ENCODE measurements at places on chromosomes 2 and 18.

DNA sequence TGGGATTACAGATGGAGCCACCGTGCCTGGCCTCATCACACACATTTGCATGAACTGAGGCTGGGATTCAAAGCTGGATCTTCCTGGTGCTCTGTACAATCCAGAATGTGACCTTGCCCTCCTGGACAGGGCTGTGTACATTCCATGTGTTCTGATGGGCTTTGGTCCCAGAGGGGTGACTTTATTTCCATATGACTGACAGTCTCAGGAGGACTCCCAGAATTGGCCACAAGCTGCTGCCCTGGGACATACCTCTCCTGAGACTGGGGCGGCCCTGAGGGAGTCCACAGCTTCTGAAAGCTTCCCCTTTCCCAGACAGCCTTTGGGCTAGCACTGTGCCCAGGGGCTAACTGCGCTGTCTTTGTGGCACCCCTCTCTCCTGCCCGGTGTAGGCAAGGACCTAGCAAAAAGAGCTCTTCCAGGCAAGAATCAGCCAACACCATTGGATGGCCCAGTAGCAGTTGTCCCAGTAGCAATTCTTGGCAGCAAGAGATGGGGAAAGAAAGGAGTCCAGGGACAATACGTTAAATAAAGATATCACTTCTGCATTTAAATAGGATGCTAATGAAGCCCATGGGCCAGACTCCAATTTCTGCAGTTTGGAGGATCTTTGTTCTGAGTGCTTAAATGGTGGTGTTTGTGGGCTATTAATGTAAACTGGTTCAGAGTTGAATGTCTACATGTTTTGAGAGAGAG lies 26.4 kb upstream of the ZNF532 start:
- DNase-seq: no peak

- no peak for DNase-seq
Observed at GRCh38 chr2:9847140-9847539, 3.9 kb downstream of the TAF1B start.

GRCh38 chr2:134035605-134036370 lies 218.1 kb upstream of the MGAT5 start:
- no peak for DNase-seq

- DNase-seq: no peak
Observed at GRCh38 chr2:47599171-47599570, 183.8 kb upstream of the MSH6 start.

DNA sequence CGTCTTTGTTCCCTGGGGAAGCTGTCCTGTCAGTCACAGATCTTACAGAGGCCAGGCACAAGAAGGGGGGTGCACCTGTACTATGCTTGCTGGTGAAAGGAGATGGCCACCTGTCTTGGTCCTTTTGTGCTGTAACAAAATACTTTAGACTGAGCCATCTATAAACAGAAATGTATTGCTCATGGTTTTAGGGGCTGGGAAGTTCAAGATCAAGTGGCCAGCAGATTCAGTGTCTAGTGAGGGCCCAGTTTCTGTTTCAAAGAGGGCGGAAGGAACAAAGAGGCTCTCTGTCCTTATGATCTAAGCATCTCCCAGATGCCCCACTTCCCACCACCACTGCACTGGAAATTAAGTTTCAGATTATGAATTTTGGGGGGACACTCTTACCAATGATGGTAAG lies 35.5 kb upstream of the RPL37A start:
- no peak for DNase-seq

GRCh38 chr18:62370366-62370765 lies 45.3 kb downstream of the TNFRSF11A start:
- no peak for DNase-seq

- DNase-seq: no peak
Observed at GRCh38 chr2:55159037-55159651, 72.9 kb downstream of the CLHC1 start.

DNA sequence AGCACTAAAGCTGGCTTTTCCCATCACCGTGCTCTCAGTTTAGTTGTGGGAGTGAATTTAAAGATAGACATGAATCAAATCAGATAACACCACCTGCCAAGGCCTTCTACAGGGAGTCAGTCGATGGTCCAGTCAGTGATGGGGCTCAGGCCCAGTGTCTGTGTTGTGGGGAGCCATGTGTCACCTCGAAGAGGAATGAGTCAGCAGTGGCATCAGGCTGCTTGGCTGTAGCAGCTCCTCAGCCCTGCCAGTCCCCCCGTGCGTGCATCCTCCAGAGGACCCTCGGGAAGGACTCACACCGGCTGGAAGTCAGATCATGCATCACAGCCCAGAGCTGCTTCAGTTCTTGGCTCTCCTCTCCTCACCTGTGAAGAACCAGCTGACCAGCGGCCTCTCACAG lies 420.4 kb upstream of the RAB6C start:
- no peak for DNase-seq

- DNase-seq: no peak
Observed at GRCh38 chr2:33024758-33025157, 78.0 kb downstream of the LTBP1 start.

- DNase-seq: no peak
Observed at GRCh38 chr2:16485251-16485650, 180.4 kb downstream of the CYRIA start.

GRCh38 chr2:24253303-24253919 lies 78.6 kb downstream of the FAM228A start:
- DNase-seq: no peak

- no peak for DNase-seq
Observed at GRCh38 chr18:50855976-50856757, 22.8 kb upstream of the ME2 start.

DNA sequence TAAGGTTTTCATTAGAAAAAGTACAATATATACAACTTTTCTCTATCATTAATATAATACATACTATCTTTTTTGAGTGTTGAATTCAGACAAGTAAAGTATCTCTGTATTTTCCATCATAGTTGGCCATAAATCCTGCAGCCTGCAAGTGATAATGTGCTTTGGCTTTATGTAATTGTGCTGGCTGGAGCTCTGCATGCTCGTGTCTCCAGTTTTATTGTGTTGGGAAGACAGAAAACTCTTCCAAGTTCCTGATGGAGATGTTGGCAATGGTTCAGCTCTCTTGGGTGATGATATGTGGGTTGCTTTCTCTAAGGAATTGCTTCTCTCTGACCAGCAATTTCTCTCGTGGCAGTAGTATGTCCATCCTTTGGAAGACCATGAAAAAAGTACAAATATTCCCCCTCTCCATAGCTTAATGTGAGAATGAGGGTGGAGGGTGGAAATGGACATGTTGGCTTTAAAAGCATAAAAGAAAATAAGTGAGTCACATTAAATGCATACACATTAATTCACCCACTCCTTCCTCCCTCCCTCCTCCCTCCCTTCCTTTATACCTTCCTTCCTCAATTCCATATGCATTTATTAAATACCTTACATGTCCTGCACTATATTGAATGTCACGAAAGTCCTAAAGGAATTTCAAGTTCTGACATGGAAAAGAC lies 344.2 kb downstream of the MTX2 start:
- DNase-seq: no peak

- no peak for DNase-seq
Observed at GRCh38 chr2:22890132-22890531, 494.8 kb upstream of the KLHL29 start.

DNA sequence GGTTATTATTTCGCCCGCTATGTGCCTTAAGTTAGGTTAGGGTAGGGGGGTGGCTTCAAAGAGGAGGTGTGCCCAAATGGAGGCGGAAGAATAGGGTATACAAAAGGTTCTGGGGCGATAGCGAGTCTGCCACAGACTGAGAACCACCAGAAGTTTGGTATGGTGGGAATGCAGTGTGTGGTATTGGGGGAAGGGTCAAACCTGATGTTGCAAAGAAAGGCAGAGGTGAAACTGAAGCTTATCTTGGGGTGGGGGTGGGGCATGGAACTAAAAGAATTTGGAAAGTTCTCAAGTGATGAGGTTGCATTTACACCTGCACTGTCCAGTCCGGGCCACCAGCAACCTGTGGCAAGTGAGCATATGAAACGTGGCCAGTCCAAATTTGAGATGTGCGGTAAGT lies 11.8 kb upstream of the CCBE1 start:
- no peak for DNase-seq

DNA sequence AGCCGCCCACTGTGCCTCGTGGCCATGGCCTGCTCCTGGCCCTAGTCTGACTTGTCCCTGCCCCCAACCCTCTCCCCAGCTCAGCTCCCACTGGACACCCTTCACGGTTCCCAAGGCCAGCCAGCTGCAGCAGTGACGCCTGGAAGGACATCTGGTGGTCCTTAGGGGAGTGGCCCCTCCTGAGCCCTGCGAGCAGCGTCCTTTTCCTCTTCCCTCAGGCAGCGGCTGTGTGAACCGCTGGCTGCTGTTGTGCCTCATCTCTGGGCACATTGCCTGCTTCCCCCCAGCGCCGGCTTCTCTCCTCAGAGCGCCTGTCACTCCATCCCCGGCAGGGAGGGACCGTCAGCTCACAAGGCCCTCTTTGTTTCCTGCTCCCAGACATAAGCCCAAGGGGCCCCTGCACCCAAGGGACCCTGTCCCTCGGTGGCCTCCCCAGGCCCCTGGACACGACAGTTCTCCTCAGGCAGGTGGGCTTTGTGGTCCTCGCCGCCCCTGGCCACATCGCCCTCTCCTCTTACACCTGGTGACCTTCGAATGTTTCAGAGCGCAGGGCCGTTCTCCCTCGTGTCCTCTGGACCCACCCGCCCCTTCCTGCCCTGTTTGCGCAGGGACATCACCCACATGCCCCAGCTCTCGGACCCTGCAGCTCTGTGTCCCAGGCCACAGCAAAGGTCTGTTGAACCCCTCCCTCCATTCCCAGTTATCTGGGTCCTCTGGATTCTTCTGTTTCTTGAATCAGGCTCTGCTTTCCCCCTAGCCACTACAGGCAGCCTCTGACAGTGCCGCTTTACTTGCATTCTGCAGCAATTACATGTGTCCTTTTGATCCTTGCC lies 35.8 kb downstream of the ANO7 start:
- no peak for DNase-seq

DNA sequence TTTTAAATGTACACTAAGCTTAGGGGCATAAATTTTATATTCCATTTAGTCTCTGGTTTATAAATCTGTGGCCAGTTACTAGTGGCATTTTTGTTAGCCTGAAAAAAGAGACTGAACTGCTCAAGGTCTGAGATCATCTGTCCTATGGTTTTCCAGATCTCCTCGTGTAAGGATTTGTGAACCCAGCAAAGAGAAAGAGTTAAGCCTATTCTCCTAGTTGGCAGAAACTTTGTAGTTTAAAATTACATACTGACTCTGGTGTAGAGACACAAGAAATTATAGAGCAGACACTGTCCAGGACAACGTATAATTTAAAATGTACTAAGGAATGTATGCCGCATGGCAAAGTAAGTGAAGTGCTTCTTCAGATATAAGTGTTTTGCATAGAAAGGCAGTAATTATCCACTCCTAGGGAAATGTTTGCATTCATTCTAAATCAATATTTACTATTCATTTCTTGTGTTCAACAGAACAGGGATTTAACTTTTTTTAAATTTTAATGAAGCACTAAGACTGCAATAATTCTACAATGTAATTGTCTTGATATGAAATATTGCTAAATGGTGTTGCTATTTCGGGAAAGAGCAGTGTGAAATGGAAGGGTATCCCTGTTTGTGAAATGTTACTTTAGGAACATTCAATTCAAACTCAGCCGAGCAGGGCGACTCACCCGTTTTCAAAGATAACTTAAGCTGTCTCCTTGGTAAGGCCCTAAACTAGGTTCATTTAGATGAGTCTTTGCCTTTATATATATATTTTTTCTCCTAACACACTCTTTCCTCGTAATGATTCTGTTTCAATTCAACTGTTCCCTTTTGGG lies 508.4 kb upstream of the ZEB2 start:
- no peak for DNase-seq

DNA sequence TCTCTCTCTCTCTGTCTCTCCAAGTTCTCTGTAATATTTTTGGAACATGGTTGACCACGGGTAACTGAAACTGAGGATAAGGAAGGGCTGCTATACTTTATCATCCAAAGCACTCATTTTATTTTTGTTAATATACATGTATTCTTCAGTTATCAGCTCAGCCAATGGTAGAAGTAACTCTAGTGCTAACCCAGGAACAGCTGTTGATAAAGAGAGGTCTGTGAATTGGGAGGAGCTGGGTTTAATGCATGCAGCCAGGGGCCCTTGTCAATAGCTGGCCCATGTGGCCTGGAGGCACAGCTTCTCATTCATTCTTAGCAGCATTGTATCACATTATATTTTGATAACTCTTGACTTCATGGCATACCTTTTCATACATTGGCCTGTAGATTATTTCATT lies 401.6 kb downstream of the EPHA4 start:
- no peak for DNase-seq

- DNase-seq: no peak
Observed at GRCh38 chr2:238061315-238062202, 758 bp downstream of the SCLY start.

GRCh38 chr18:60096428-60096827 lies 196.6 kb downstream of the PMAIP1 start:
- DNase-seq: no peak

GRCh38 chr18:49431165-49431962 lies 29.1 kb downstream of the DYM start:
- no peak for DNase-seq

DNA sequence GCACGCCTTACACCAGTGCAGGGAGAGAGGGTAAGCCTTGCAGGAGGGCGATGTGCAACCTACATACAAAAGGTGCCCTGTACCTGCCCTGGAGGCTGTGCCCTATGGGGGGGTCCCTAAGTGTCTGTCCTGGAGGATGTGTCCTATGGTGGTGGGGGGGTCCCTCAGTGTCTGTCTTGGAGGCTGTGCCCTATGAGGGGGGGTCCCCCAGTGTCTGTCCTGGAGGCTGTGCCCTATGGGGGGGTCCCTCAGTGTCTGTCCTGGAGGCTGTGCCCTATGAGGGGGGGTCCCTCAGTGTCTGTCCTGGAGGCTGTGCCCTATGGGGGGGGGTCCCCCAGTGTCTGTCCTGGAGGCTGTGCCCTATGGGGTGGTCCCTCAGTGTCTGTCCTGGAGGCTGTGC lies 216.6 kb downstream of the HDAC4 start:
- DNase-seq: no peak

DNA sequence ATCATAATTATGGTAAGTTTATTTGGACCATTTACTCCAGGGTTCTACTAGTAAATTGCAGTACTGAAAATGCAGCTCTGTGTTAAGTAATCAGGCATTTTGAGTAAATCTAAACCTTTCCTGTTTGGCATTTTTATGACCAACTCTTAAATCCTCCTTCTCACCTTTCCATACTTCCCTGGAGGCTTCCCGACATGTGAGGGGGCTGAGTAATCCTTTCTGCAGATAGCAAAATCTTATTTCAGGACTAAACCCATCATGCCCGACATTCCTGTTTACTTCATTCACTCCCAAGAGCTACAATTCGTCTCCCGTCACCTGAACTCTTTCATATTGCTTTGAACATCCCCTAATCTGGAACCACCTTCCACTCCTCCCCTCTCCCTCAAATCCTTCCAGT lies 296.6 kb downstream of the IKZF2 start:
- DNase-seq: no peak

GRCh38 chr2:99031481-99031880 lies 95.5 kb upstream of the CRACDL start:
- no peak for DNase-seq

DNA sequence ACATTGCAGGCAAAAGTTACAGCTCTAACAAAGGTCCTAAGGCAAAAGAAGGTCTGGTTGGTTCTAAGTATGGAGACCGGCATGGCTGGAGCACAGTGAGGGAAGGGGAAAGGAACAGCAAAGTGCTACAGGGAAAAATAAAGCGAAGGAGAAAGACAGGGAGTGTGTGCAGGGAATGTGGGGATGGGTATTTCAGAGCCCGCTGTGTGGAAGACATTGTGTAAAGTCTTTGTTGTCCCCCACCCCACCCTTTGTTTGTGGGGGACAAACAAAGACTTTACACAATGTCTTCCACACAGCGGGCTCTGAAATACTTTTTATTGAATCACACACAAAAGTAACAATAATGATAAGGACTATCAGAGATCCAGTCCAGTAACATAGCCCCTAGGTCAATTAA lies 28.9 kb upstream of the C2orf15 start:
- DNase-seq: no peak

- no peak for DNase-seq
Observed at GRCh38 chr2:36528274-36528673, 69.7 kb downstream of the FEZ2 start.

Data from activated CD4-positive, alpha-beta T cell treated with anti-CD3 and anti-CD28 coated beads for 4 hours (primary cell).